CD4-positive, alpha-beta memory T cell (primary cell): ENCODE measurements at places on chromosomes 12 and 14. TPM values are rescaled to one million over a fixed set of nuclear protein-coding genes. Genes with fewer than 3 reads are reported as not detected.

GRCh38 chr14:99717682-99718013 is 33.5 kb downstream of the CYP46A1 start:
- DNase-seq = no peak

GRCh38 chr14:20144820-20145219 is 6.2 kb downstream of the OR4N5 start:
- DNase-seq = no peak

DNA sequence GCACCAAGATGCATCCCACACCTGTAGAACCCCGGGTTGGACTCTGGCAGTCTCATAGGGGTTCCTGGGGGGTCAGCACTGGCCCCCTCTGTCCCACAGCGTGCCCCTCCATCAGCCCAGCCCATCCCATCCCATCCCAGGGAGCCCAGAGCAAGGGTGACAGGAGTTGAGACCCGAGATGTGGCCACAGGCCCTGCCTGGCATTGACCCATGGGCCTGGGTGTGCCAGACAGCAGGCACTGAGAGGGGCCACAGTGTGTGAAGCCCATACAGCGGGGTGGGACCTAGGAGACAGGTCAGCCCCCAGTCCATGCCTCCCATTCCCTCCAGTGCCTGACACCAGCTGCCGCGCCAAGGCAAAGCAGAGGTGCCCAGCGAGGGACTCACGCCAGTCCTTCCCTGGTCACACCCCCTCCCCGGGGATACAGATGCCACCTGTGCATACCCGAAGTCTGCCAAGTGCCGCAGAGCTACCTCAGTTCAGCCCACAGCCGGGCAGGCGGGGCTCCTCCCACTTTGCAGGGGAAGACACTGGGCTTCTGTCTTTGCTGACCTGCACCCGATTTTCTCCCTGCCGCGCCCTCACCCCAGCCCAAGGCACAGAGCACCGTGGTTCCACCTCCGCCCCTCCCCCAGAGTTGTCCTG is 50.4 kb downstream of the CYP46A1 start:
- no peak for DNase-seq

DNA sequence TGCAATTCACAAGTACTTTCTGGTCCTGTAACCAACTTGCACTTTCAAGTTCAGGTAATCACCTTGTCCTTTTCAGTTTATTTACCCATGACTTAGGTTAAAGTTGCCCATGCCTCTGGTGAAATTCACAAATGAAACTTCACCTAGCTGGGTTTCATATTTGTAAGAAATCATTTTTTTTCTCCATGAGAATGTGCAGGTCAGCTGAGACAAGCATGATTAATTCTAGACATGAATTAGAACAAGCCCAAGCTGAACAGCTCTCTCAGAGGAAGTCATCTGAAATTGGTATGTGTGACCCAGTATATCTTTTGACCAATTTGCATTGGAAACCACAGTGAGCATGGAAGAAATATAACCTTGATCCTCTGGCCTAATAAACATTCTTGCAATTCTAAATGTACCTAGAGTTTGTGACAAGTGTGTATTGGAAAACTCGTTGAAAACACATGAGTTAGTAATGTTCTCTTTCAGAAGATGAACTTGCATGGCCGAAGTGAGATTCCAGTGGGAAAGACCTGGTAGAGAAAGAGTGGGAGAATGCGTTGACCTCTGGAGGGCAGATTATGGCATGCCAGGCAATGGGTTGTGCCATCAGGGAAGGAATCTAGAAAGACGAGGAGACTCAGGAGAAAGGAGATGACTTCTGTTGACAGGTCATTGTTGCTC is 486.5 kb downstream of the ZFP36L1 start:
- DNase-seq = no peak

- DNase-seq = no peak
Observed at GRCh38 chr14:23348297-23348655, 4.4 kb downstream of the SLC22A17 start.

Gene IRAK3
- total RNA-seq = 0.44 TPM

Gene EEF1AKMT3
- 4.9 TPM for total RNA-seq

Gene PLBD2
- total RNA-seq = 18.4 TPM

Gene CIDEB
- 22.3 TPM for total RNA-seq

Gene ATL1
- total RNA-seq = 0.64 TPM

Gene KRT6B
- total RNA-seq = not detected

DNA sequence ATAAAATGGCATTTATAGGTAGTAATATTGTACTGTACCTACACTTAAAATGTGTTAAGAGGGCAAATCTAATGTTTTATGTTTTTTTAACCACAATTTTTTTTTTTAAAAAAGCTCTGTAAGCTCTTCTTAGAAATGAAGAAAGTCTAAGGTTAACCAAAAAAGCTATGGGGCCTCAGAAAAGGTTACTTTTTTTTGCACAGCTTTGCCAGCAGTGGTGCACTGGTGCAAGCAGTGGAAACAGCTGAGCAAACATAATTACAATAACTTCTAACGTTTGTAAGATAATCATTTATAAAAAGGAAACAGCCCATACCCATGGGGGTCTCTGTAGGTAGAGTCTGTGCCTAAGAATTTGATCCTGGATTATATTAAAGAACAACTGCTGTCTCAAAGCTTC is 85.1 kb upstream of the NID2 start:
- no peak for DNase-seq

Gene NTF3
- total RNA-seq = not detected

GRCh38 chr14:68811171-68811570 is 18.3 kb upstream of the ZFP36L1 start:
- no peak for DNase-seq

Gene LMO3
- not detected for total RNA-seq

Gene SCNN1A
- total RNA-seq = 1.3 TPM

DNA sequence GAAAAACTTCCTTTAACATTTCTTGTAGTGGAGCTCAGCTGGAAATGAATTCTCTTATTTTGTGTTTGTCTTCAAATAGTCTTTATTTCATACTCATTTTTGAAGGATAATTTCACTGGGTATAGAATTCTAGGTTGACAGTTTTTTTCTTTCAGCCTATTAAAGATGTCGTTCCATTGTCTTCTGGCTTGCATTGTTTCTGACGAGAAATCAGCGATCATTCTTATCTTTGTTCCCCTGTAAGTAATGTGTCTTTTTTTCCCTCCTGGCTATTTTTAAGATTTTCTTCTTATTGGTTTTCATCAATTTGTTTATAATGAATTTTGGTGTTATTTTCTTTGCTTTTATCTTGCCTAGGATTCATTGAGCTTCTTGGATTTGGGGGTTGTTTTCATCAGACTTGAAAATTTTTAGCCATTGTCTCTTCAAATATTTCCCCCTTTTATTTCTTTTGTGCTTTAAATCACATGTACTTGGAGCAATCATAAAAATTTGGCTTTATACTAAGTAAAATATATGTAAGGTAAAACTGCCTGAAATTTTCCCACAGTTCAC is 89.4 kb downstream of the UNC79 start:
- DNase-seq = no peak
